Retina (tissue), 1 donor: ENCODE measurements at places on chromosomes 4 and X.

GRCh38 chr4:184154199-184154598 lies 63.5 kb downstream of the ENPP6 start:
- peak; percentile 12 for DNase-seq

DNA sequence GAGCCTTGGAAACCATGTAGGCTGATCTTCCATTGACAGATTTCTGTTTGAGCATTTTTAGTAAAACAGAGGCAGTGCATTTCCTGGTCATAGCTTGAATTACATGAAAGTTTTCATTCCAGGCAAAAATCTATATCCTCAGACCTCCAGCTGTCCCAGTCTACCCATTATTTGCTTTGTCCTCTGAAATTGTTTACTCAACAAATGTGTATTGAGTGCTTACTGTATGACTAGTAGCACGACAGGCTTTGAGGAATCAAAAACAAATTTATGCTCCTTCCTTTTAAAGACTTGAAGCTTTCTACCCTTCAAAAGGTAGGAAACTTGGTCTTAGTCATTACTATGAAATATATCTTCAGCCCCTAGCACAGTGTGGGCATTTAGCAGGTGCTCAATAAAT lies 307.9 kb upstream of the IGFBP7 start:
- DNase-seq = no peak

DNA sequence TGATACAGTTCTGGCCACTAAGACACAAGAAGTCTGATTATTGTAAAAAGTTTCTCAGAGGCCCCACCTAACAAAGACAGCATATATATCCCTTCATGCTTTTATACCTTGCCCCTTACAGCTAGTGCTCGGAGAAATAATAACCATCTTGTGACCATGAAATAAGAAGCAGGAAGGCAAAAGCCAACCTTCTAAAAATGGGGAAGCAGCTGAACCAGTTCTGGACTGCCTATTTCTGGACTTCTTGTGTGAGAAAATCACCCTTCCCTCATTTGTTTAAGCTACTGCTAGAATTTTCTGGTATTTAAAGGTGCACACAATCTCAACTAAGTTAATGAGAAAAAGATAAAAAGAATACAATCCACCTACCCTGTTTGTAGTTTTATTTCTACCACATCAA lies 87.5 kb downstream of the CNOT6L start:
- no peak for DNase-seq

GRCh38 chrX:65407157-65407626 lies 127.4 kb downstream of the LAS1L start:
- DNase-seq = peak; percentile 55

DNA sequence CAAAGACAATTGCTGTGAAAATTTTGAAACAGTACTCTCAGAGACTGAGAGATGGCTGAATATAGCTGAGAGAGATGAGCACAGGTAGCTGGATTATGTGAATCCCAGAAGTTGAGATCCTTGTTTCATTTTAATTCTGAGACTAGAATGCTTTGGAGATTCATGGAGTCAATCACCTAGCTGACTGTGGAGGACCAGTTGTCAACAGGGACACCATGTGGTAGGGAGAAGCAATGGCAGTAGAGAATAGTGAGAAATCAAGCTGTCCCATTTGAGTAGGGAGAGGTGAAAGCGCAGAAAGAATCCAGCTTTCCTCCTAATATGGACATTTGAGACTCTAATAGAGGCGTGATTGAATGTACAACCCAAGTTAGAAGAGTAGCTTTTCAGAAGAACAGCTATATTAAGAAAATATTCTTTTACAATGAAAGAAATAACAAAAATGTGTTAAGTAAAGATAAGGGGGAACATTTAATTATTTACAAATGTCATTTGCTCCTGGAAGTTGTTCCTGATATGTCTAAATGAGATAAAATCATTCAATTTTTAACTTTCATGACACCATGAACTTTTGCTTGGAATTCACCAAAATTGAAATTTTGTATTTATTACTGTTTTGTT lies 30.3 kb upstream of the GLRB start:
- no peak for DNase-seq

GRCh38 chrX:121854614-121854911 lies 807.2 kb downstream of the GLUD2 start:
- DNase-seq = no peak

DNA sequence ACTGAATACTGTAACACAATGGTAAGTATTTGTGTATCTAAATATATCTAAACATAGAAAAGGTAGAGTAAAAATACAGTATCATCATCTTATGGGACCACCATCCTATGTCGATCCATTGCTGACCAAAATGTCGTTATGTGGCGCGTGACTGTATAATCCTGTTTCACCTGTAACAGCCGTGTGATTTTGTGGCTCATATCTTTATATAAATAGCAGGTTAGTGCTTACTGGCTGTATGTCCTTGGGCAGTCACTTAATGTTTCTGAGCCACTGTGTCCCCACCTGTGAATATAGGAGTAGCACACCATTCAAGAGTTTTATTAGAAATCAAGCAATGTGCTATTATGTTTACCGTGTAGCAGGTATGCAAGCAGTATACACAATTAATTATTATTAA lies 226.2 kb upstream of the FAT1 start:
- DNase-seq = no peak

DNA sequence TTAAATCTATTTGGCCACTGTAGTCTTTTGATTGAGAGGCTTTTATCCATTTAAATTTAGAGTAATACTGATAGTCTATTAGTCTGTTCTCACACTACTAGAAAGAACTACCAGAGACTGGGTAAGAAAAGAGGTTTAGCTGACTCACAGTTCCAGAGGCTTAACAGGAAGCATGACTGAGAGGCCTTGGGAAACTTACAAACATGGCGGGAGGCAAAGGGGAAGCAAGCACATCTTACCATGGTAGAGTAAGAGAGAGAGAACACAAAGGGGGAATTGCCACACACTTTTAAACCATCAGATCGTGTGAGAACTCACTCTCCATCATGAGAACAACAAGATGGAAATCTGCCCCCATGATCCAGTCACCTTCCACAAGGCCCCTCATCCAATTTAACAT lies 410.9 kb downstream of the PDGFC start:
- DNase-seq = no peak

DNA sequence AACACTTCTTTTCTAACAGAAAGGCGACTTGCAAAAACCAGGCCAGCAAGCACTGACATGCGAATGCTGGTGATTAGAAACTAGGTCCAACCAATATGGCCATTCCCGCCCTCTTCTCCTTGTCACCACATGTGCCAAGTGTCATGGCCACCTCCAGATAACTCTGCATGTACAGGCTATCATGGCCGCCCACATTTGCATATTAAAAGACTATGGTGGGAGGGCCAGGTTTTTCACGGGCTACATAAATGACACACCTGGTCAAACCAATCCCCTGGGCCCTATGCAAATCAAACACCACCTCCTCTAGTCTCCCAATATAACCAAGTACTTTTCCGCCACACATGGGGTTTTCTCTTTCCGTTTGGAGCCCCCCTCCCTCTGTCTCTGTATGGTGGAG lies 40.1 kb downstream of the NUDT11 start:
- DNase-seq = no peak

GRCh38 chr4:189869236-189869635 lies 71.4 kb upstream of the FRG1 start:
- DNase-seq = no peak

- DNase-seq = no peak
Observed at GRCh38 chr4:11602606-11603340, 174.1 kb upstream of the HS3ST1 start.

- DNase-seq = no peak
Observed at GRCh38 chrX:8075636-8076035, 95.4 kb downstream of the VCX2 start.

GRCh38 chr4:34220601-34221000 lies 2023.7 kb downstream of the ARAP2 start:
- DNase-seq = no peak

GRCh38 chr4:3313556-3314228 lies 20.9 kb downstream of the RGS12 start:
- DNase-seq = no peak

- no peak for DNase-seq
Observed at GRCh38 chr4:9925750-9926439, 95.4 kb downstream of the SLC2A9 start.

DNA sequence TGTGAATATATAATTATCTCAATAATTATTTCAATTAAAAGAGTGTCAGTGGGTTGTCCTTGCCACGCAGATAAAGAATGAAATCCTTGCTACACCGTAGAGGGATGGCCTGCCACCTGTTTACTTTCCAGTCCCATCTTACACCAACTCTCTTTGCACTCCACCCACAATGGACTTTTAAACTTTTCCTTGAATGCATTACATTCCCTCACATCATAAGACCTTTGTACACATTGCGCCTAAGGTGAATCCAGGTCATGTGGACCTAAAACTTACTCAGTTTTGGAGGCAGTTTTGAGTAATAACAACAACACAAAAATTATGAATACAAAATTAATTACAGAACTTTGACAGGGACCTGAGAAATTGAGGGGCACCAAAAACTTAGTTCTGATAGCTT lies 78.7 kb upstream of the PDE5A start:
- DNase-seq = no peak

GRCh38 chr4:95508421-95508820 lies 40.4 kb downstream of the UNC5C start:
- no peak for DNase-seq

GRCh38 chr4:24203926-24204325 lies 314.1 kb upstream of the PPARGC1A start:
- no peak for DNase-seq

- peak; percentile 21 for DNase-seq
Observed at GRCh38 chr4:152369203-152369901, 166.5 kb downstream of the FBXW7 start.

DNA sequence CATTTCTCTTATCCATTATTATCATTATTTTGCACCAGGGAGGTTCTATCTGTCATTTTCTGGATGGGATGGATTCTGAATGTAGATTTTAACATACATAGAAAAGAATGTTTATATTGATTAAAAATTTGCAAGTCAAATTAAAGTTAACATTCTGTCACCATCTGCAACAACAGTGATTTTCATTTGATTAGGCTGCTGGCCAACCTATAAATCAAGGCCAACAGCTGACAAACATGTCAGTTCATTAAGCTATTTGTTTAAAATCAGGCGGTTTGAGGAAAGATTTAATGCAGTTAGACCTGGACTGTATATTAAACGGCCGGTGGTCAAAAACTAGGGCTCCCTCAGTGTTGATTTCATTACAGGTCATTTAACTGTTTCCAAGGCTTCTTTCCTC lies 109.5 kb upstream of the CBR4 start:
- DNase-seq = no peak

DNA sequence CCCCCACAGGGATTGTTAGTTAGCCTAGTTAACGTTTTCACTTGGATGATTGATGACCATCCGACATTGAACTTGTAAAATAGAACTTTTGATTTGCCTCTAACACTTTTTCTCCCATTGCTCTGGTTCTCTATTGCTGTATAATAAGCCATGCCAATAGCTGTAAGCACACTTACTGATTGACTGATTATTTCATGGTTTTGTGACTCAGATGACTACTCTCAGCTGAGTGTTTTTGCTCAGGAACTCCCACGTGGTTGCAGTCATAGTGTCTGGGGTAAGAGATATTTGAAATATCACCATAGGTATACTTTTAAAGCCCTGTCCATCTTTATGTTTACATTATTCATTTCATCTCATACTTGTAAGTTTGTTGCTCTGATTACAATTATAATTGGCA lies 1285.5 kb downstream of the STIM2 start:
- DNase-seq = no peak

- DNase-seq = no peak
Observed at GRCh38 chrX:23381099-23382087, 46.7 kb downstream of the PTCHD1 start.

GRCh38 chr4:48340276-48340964 lies 909 bp upstream of the SLAIN2 start:
- DNase-seq = no peak

DNA sequence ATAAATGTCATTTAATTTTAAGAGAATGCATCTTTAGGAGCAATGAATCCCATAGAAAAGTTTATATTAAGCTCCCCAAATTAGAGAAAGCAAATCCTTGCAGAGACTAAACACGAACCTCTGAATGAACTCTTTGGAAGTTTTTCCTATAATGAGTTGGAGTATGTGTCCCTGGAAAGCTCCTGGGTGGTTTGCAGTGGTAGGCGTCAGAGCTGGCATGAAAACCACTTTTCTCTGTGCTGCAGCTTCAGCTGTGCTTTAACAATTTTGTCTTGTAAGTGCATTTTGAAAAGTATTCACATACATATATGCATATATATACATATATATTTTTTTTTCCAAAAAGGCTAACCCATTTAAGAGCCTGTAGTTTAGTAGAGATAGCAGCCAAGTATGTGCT lies 148.7 kb upstream of the TBC1D9 start:
- no peak for DNase-seq

- DNase-seq = no peak
Observed at GRCh38 chr4:6523251-6523650, 50.8 kb upstream of the PPP2R2C start.

GRCh38 chr4:150567070-150567469 lies 14.9 kb upstream of the MAB21L2 start:
- DNase-seq = no peak

DNA sequence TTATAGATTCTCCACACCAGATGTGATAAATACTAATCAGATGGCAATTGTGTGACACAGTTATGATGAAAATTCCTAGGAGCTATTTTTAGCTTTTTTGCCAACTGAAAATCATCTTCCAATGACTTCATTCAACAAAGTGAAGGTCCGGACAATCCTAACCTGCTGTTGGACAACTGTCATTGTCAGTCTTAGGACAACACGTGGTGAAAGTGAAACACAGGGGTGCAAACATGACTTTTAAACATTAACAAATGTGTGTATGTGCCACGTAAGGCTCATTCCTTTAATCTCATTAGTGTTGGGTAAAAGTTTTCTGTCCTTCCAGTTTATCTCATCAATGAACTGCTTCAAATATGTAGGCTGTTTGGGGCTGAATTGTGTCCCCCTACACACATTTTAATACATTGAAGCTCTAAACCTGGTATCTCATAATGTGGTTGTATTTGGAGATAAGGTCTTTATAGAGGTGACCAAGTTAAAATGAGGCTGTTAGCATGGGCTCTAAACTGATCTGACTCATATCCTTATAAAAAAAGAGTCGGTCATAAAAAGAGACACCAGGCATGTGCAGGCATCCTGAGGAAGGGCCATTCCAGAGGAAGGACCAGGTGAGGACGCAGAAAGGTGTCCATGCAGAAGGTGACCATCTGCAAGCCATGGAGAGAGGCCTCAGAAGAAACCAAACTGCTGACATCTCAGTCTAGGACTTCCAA lies 41.2 kb upstream of the SMAD1 start:
- DNase-seq = no peak

DNA sequence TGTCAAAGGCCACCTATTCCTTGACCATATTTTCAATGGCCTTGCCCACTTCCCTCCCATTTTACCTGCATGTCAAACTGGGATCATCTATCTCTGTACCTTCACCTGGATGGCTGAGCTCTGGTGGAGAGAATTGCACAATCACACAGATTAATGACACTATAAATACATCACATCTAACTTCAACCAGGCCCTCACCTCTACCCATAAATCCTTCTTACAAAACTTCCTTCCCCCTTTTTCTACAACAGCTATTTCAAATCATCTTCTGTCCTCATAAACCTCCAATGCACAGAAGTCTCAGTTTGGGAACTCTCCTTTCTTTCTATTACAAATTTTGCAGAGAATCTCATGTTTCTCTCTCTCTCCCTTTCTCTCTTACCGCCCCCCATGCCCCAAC lies 9.2 kb downstream of the PALLD start:
- no peak for DNase-seq
